Activated CD8-positive, alpha-beta memory T cell treated with anti-CD3 and anti-CD28 coated beads for 1 hour (primary cell): ENCODE measurements at places on chromosomes 2 and 18.

DNA sequence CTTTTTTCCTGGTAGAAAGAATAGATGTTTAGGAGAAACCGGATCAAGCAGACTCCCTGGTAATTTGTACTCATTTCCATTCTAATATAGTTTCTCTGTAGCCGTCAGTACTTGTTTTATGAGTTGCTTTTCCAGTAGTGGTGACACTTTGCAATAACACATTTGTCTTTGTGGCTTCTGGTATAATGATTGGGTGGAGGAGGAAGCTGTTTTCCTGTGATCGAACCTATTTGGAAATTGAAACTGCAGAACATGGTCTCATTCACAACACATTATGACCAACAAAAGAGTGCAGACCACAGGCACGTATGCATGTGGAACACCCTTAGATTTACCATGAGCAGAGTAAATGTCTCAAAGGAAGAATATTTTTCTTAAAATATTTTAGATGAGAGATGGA is 7.6 kb upstream of the SERPINB12 start:
- no peak for DNase-seq

DNA sequence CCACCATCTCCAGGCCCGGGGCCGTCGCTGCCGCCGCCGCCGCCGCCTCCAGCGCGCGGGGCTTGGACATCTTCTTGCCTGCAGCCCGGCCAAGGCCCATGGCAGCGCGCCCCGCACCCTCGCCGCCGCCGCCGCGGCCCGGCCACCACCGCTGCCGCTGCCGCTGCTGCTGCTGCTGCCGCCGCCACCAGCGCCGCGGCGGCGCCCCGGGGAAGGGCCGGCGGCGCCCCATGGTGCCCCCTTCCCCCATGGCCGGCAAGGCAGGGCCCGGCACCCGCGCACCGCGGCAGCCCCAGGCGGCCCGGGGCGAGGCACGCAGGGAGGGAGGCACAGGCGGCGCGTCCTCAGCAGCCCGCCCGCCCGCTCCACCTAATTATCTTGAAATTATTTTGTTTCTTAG is 3057.4 kb downstream of the RPIA start:
- no peak for DNase-seq

GRCh38 chr2:132422736-132423135 is 6.1 kb downstream of the GPR39 start:
- no peak for DNase-seq

- DNase-seq: no peak
These were observed 50.2 kb downstream of the SPP2 start for GRCh38 chr2:234100686-234101085.

DNA sequence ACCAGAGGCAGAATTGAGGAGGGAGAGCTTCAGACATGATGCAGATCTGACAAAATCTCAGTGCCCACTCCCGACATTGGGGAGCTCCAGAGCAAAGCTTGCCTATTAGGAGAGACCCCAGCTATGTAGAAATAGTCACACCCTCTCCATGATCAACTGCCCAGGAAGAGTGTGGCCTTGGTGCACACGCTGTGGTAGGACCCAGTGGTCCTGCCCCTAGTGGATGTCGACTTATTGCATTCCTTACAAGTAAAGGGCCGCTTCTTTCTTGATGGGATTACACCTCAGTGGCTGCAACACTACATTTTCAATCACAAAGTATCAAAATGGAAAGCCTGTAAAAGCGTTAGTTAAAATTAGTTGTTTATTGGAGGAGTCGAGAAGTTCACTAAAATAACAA is 64.2 kb downstream of the VRK2 start:
- DNase-seq: no peak

DNA sequence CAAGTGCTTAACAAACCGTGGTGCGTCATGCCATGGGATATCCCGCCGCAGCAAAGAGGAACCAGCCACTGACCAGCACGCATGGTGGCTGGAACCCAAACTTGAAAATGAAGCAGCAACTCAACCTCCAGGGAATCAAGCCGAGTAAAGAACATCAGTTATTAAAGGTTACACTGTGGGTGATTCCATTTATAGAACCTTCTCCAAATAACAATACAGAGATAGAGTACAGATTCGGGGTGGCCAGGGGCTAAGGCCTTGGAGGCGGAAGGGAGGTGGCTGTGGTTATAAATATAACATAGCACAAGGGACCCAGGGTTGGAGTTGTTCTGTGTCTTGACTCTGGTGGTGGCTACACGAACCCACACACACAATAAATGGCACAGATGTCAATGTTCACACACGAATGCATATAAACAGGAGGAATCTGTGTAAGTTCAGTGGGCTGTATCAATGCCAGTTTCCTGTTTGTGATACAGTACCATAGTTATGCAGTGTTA is 123.1 kb downstream of the EIPR1 start:
- no peak for DNase-seq

GRCh38 chr2:130791617-130791939 is 36.2 kb downstream of the AMER3 start:
- DNase-seq: no peak

- DNase-seq: no peak
These were observed 143.7 kb downstream of the USP34 start for GRCh38 chr2:61327173-61327572.

GRCh38 chr2:232456296-232457120 is 555 bp downstream of the ALPI start:
- no peak for DNase-seq

- no peak for DNase-seq
These were observed 222.3 kb downstream of the DOK6 start for GRCh38 chr18:69622961-69623360.

GRCh38 chr2:133177196-133177595 is 391.1 kb downstream of the NCKAP5 start:
- no peak for DNase-seq

GRCh38 chr18:69484699-69485396 is 84.2 kb downstream of the DOK6 start:
- no peak for DNase-seq

DNA sequence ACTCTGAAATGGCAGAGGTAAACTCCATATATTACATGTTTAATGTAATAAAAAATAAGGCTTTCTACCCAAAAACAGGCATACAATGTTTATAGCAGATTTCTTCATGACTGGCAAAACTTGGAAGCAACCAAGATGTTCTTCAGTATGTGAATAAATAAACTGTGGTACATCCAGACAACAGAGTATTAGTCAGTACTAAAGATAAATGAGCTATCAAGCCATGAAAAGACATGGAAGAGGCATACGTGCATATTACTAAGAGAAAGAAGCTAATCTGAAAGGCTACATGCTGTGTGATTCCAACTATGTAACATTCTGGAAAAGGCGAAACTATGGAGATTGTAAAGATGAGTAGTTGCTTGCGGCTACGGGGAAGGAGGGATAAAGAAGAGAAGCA is 97.4 kb downstream of the OSR1 start:
- DNase-seq: no peak

DNA sequence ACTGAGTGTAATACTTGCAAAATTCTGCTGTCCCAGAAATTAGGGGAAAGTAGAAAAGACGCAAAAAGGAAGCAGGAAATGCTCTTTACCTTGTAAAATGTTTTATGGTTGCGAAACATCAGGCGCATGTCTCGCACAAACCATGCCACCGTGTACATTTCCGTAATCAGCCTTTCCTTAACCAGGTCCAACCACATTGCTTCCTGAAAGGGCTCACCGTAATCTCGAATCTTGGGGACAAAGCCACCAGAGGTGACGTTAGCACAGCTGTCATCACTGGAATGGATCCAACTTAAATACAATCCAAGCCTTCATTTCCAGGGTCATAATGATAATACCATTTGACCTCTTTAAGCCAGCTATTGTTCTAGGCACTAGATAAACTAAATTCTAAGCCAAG is 49.3 kb downstream of the SP110 start:
- no peak for DNase-seq

- no peak for DNase-seq
These were observed 55.6 kb downstream of the ANKRD44 start for GRCh38 chr2:197254776-197255530.

DNA sequence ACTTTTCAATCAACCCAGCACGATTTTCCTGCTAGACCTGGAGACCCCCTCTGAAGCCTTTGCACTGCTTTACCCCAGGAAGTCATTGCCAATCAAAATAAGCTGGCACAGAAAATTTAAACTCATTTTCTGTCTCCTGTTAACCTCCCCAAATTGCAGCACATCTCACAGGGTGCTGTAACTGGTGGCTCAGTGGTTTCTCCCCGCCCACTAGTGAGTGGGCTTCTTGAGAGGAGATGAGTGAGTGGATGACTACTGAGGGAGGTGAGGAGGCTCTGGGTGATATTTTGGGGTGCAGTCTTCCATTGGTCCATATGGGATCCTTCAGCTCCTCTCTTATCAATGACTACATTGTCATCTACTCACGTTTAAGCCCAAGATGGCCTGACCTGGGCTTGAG is 239.8 kb upstream of the HS6ST1 start:
- no peak for DNase-seq

- DNase-seq: no peak
These were observed 32.1 kb upstream of the RHOB start for GRCh38 chr2:20414806-20415205.

- no peak for DNase-seq
These were observed 49.9 kb downstream of the RTN4 start for GRCh38 chr2:55000341-55000740.

GRCh38 chr2:134689315-134689714 is 29.5 kb downstream of the TMEM163 start:
- no peak for DNase-seq

DNA sequence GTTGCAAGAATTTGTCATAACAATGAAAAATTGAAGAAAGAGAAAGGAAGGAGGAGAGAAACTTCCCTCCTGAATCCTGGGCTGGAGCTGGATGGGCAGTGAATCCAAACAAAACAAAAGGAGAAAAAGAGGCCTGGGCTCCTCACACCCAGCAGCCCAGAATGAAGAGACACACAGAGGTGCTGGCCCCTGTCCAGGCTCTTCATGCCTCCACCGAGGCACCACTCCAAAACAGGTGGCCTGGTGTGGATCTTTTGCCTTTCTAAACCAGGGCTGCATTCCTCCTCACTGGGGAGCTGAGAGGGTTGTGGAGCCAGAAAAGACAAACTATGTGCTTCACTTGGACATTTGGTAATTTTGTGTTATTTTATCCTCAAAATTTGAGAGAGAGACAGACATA is 76.0 kb downstream of the FAM124B start:
- DNase-seq: no peak
